ENCODE measurements at places on chromosomes 1 and 21.

GRCh38 chr1:245688536-245689453 is 534.0 kb downstream of the KIF26B start:
- no peak for DNase-seq

- DNase-seq, result no peak
Measured at GRCh38 chr1:112934577-112934976, 21.4 kb downstream of the SLC16A1 start.

- DNase-seq, result no peak
Measured at GRCh38 chr1:192973202-192973601, 86.0 kb downstream of the UCHL5 start.

- no peak for DNase-seq
Measured at GRCh38 chr1:163085904-163086268, 16.7 kb downstream of the RGS4 start.

DNA sequence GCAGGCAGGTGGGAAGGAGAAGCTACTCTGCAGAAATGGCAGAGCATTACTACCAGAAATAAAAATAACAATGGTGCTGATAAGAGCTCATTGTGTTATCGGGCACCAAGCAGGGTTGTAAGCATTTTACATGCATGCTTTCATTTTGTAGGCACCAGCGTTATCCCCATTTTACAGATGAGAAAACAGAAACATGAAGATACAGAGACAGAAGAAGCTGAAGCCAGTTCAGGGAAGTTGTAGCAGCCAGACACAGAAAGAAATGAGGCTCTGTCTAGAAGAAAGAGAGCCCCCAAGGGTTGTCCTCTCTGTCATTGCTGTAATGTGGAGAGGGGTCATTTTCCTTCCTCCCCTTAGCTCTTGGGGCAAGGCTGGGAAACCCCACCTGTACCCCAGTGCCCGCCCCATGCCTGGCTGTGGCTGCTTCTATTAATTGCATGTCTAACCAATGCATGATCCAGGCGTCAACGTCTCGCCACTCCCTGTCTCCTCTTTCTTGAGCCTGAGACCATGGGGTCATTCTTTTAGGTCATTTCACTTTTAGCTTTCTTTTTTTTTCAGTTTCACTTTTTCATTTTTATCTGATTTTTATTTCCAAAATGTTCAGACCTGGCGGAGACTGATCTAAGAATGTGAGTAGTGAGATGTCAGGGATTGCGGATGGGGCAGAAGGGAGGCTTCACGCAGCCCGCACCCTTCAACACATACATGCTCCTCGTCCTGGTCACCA is 6.8 kb downstream of the OLIG1 start:
- DNase-seq, result no peak

DNA sequence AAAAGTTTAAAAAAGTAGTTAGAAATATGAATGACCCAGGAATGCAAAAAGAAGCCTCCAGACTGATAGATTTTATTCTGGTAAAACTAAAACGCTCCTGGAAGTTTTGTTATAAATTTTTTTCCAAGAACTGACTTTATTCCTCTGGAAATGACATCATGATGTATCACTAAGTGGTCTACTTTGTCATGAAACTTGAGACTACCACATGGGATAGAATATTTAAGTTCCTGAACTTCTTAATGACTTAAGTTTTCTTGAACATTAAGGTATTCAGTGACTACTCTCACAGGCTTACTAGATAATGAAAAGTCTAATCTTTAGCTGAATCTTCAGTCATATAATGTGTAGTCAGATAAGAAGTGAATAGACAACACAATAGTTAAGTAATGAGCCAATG is 842.2 kb downstream of the USP25 start:
- no peak for DNase-seq

DNA sequence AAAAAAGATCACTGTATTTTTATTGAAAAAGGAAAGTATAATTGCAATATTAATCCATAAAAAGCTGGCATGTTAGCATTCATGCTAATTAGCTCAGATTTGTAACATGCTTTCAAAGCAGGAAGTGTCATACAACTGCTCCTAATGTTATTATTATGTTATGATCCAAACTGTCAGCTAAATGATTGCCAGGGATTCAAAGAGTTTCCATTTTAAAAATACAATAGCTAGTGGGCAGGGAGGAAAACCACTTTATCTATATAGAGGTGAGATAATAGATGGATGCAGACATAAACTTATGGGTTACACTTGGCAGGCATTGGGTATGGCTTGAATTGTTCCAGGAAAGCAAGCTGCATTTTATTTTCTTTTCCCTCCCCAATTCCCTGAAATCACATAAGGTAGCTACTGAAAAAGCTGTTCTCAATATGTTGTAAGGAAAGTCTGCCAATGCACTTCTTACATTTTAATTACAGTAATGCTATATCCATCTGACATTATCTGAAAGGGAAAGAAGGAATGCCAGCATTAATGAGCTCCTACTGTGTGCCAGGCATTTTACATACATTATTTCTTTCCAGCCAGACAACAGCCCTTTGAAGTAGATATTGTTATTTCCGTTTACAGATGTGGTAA is 9.8 kb upstream of the MYSM1 start:
- DNase-seq, result no peak

GRCh38 chr1:41975850-41976569 is 57.3 kb upstream of the HIVEP3 start:
- no peak for DNase-seq

GRCh38 chr1:41809692-41810091 is 109.0 kb downstream of the HIVEP3 start:
- no peak for DNase-seq

DNA sequence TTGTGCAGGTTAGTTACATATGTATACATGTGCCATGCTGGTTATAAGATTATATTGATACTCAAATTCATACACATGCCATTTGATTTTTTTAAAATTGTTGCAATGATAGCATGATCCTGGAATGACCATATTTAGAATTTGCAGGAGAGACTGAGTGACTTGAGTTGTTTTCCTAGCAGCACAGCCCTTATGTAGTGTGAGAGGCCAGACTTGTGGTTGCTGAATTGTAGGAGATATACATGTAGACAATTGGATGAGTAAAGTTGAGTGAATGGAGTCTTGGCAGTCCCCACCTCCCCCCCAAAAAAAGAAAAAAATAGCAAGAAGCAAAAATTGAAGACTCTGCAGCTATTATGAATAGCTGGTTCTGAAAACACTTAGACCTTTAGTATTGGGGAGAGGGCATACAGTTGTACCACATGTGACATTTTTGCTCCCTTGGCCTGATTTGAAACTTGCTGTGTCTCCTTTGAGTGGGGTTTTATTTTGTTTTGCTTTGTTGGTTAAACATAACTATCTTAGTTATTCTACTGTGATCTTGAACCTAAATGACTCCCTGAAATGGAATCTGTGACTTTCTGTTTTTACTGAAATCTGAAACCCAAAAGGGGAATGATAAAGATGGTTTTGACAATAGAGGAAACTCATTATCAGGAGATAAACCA is 280.3 kb downstream of the HMCN1 start:
- DNase-seq, result no peak

DNA sequence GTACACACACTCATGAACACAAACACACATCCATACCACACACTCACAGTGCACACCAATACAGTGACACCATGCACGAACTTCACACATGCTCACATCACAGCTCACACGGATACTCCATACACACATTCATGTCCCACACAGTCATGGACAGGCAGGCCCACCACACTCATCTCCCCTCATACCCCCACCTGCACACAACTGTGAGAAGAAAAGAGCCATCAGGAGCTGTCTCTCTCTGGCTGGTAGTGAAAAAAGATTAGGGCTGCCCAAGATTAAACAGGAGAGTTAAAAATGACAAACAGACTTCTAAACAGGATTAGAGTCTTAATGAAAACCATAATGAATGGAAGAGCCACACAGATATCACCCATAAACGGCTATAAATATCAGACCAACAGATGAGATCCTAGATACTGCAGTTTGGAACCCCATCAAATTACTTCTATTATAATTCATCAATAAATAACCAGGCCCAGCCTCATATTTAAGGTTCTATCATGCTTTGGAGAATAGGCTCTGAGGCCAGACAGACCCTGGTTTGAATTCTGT is 122.3 kb downstream of the PLXNA2 start:
- DNase-seq, result no peak

DNA sequence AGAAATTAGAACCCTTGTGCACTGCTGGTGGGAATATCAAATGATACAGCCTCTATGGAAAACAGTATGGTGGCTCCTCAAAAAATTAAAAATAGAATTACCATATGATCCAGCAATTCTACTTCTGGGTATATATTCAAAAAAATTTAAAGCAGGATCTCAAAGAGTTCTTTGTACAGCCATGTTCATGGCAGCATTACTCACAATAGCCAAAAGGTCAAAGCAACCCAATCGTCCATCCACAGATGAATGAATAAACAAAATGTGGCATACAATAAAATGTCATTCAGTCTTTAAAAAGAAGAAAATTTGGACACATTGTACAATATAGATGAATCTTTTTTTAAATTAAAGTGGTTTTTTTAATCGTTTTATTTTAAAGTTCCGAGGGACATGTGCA is 36.3 kb upstream of the ERG start:
- DNase-seq, result no peak

DNA sequence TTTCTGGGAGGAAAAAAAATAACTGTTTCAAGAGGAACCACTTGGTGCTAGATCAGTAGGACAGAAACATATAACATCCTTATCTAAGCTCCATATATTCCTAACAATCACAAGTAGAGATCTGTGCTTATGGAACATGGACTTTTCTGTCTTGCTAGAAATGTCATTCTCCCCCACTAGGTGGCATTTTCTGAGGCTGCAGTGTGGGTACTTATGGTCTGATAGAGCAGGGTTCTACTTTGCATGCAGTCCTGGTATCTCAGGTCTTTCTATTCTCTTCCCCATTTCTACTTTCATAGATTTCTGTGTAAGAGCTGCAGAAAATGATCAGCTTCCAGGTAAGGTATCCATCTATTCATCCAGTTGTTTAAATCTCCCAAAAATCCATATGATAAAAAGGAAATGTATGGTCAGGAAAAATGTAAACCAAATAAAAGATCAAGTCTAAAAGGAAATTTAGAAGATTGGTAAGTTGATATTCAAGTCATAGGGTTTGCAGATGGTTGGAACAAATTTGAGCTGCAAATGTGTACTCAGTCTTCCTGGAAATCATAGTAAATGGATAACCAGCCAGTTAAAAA is 1.5 kb downstream of the ZNF684 start:
- no peak for DNase-seq

DNA sequence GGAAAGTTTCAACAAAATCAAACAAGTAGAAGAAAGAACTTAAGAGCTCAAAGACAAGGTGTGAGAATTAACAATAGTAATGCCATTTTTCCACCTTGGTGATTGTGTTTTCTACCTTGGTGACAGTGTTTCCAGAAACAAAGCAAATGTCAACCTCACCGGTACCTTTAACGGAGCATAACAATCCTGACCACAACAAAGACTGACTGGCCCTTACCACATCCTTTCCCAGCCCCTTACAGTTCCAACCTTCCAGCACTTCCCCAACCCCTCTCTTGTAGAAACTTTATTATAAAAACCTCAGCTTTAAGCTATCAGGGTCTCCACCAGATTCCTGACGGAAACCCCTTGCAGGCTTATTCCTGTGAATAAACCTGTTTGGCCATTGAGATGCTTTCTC is 16.7 kb downstream of the STYXL2 start:
- DNase-seq, result no peak

- DNase-seq, result no peak
Measured at GRCh38 chr1:234246638-234247116, 126.6 kb upstream of the COA6 start.

DNA sequence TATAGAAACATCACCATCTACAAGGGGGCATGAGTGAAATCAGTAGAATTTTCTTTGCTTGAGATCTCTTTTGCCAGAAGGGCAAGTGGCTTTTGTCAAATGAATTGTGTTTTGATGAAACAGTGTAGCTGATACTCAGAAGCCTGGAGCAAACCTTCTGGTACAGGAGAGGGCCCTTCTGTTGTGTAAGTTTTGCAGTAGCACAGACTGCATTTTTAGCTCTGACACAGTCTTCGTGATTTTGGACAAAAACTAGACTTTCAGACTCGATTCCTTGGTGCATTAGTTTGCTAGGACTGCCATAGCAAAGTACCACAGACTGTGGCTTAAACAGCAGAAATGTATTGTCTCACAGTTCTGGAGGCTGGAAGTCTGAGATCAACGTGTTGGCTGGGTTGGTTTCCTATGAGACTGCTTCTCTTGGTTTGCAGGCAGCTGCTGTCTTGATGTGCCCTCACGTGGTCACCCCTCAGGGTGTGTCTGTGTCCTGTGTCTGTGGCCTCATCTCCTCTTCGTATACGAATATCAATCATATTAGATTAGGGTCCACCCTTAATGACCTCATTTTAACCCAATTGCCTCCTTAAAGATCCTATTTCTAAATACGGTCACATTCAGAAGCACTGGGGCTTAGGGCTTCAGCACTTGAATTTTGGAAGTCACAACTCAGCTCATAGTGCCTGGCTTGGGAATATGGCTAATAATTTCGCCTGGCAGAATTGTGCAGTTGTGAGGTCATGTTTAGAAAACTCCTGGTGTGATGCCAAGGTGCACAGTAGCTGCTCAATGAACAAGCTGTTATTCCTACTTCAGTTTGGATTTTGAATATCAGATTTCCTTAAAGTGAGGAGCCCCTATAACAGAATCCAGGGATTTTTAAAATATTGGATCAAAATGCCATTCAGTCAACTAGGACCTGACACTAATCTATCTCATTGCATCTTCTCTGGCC is 21.2 kb upstream of the DISC1 start:
- DNase-seq, result no peak

- DNase-seq, result no peak
Measured at GRCh38 chr1:109895720-109896504, 14.7 kb upstream of the CSF1 start.

- DNase-seq, result no peak
Measured at GRCh38 chr1:204870160-204870912, at the start of gene NFASC. TSS of gene NFASC (plus strand) at chr1:204870862. CDS start at chr1:204944316, 73,454 bp downstream.

DNA sequence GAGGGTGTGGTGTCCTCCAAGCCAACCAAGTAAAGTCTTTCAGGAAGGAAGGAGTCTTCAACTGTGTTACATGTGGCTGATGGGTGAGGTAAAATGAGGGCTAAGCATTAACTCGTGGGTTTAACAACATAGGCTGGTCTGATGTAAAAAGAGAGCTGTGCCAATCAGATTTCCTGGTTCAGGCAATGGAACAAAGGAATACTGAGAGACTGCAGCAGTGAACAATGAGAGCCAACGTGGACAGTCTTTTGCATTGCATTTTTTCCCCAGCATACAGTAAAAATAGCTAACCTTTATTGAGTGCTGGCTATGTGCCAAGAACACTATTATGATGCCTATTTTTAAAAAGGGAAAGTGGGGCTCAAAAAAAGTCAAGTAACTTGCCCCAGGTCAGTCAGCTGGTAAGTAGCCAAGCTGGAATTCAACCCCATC is 31.1 kb downstream of the DLGAP3 start:
- DNase-seq, result no peak

- DNase-seq, result no peak
Measured at GRCh38 chr1:231683439-231684165, 57.0 kb downstream of the DISC1 start.

- no peak for DNase-seq
Measured at GRCh38 chr1:17278996-17279830, 28.8 kb upstream of the PADI4 start.

DNA sequence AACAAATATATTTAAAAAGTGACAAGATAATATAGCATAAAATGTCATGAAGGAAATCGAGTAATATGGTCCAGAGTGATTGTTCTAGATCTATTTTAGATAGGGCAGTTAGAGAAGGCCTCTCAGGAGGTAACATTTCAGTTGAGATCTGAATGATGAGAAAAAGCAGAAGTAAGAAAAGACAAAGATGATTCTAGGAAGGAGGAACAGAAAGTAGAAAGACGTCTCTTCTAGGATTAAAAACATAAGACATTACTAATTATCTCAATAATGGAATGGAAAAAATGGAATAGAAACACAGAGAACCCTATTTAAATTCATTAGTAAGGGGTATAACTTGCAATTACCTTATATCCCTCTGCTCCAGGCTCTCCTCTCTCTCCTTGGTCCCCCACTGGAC is 130.0 kb upstream of the ZNHIT6 start:
- no peak for DNase-seq
